Common myeloid progenitor, CD34-positive (primary cell): ENCODE measurements at places on chromosomes 5 and 9.

- DNase-seq = no peak
These were observed 5.8 kb downstream of the TAS2R1 start for GRCh38 chr5:9624196-9624947.

GRCh38 chr9:123657941-123658340, 272.0 kb downstream of the DENND1A start:
- no peak for DNase-seq

- DNase-seq = no peak
These were observed 11.3 kb downstream of the AFAP1L1 start for GRCh38 chr5:149282966-149283332.

DNA sequence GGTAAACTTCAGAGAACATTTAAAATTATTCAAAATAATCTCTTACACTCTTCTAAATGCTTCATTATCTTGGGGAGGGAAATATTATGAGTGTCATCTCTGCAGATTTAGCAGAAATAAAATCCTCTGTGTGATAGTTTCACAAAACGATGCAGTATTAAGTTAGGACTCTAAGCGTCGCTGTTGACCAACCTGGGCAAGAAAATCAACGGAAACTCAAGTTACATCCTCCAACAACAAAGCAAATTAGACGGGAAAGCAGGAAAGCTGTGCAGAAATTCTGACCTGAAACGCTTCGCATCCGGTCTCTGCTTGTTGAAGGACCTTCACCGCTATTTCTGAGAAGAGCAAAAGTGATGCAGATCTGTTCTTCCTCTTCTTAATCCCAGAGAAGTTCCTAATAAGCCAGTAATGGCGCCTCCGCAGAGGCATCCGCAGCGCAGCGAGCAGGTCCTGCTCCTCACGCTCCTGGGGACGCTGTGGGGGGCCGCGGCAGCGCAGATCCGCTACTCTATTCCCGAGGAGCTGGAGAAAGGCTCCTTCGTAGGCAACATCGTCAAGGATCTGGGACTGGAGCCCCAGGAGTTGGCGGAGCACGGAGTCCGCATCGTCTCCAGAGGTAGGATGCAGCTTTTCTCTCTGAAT, at the start of gene PCDHGA6:
Gene PCDHGA6, plus strand, starts transcription at position 219 of the 645 bp plus-strand sequence. Its CDS starts 193 bp downstream, at position 412.
- peak; percentile 44 for DNase-seq

GRCh38 chr5:66012271-66012670, 85.9 kb downstream of the ERBIN start:
- no peak for DNase-seq

DNA sequence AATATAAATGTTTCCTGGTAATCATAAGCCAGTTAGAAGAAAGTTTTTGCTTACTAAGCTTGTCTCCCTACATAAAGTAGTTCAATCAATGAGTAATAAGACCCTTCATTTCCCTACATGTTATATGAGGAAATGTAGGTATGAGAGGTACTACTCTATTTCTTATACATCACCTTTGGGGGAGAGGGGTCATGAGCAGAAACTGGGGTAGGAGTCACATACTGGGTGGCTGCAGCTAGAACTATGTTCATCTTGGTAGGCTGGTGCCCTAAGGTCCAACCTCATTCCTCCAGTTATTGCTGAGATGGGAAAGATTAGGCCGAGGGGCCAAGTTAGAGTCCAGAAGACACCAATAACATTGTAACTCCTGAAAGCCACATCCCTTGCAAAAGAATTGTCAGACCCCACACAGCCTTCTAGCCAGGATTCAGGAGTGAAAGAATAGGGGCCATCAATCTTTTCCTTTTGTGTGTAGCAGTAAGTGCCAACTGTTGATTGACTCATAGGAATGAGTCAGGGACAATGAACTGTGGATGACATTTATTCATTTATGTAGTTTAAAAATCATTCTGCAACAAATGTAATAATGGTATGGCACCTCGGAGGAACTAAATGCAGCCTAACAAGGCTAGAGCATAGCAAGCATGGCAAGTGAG, 21.6 kb upstream of the SREK1 start:
- DNase-seq = no peak

GRCh38 chr9:80707120-80707519, 982.2 kb downstream of the TLE1 start:
- DNase-seq = no peak

GRCh38 chr9:136107155-136107952, 11.3 kb downstream of the TMEM250 start:
- peak; percentile 92 for DNase-seq

DNA sequence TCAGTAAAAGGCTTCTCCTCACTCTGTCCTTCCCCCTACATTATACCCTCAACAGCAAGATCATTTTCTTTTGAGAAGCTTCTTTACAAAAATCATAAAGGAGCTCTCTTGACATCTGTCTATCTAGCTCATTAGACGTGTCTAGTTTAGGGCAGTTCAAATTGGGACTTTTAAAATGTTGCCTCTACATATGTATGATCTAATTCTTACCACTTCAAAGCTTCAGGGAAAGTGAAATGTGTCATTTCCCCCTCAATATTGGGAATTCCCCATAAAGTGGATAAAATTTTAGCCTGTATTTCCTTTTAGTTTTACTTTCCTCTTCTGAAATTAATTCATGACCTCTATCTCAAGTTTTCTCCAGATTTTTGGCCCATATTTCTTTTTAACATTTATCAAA, 323.7 kb downstream of the ARRDC3 start:
- peak; percentile 61 for DNase-seq

DNA sequence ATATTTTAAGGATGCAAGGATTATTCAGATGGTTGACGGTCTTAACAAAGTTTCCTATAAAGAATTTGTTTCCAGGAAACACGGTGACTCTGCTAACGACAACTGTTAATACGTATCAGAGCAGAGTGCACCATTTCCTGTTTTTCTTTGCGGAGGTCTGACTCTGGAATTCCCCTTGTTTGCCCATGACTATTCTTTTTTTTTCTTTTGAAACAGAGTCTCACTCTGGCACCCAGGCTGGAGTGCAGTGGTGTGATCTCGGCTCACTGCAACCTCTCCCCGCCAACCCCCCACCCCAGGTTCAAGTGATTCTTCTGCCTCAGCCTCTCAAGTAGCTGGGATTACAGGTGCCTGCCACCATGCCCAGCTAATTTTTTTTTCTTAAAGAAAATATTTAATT, 115.9 kb downstream of the CDC42SE2 start:
- peak; percentile 97 for DNase-seq

GRCh38 chr5:67795781-67796477, 419.6 kb upstream of the PIK3R1 start:
- DNase-seq = no peak

DNA sequence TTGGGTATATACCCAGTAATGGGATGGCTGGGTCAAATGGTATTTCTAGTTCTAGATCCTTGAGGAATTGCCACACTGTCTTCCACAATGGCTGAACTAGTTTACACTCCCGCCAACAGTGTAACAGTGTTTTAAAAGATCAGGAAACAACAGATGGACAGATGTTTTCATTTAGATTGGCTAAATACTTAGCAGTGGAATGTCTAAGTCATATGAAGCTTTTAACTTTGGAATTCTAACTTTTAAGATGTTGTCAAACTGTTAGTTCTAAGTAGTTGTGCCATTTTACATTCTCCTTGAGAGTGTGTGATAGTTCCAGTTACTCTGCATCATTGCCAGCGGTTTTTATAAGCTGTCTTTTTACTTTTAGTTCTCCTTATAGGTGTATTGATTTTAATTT, 688.8 kb downstream of the SEMA5A start:
- no peak for DNase-seq

GRCh38 chr5:131394128-131394527, 130.3 kb downstream of the CDC42SE2 start:
- no peak for DNase-seq

DNA sequence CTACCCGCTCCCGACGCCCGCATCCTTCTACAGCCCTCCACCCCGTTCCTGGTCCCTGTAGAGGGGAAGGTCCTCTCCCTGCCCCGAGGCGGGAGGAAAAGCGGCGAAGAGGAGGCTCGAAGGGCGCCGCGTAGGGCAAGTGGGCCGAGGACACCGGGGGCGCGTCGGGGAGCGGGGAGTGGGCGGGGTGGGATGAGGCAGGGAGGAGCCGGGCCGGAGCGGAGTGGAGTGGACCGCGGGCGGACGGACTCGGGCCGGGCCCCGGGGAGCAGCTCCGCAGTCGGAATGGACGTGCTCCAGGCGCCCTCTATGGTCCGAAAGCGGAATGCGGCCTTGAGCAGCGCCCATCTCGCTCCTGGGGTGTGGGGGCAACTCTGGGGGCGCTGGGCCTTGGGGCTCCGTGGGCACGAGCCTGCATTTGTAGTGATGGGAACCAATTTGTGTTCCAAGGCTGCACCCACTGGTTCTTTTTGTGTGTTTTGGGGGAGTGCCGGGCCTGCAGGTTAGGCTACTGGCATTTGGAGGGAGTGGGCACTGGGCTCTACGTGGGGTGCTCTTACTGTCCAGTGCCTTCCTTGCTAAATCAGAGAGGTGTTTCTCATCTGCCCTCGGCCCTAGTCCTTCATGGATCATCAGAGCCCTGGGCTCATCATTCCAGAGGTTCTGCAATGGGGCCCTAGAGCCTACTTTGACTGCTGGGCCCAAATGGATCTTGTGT, 7.3 kb downstream of the IRX1 start:
- DNase-seq = no peak

GRCh38 chr5:1771149-1772065, 28.2 kb downstream of the MRPL36 start:
- no peak for DNase-seq

DNA sequence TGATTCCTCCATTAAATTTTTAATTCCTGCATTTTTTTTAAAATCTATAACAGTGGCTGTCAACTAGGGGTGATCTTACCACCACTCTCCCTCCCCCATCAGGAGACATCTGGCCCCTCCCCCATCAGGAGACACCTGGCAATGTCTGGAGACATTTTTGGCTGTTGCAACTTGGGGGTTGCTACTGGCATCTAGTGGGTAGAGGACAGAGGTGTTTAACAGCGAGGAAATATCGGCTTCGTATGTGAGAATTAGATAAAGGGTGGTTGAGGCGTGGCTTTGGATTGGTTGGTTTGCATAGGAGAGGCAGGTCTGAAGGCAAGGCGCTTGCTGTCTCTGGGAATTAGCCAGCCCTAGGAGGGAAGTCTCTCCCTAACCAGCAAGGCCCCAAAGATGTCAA, 10.5 kb downstream of the CDHR2 start:
- DNase-seq = peak; percentile 81

DNA sequence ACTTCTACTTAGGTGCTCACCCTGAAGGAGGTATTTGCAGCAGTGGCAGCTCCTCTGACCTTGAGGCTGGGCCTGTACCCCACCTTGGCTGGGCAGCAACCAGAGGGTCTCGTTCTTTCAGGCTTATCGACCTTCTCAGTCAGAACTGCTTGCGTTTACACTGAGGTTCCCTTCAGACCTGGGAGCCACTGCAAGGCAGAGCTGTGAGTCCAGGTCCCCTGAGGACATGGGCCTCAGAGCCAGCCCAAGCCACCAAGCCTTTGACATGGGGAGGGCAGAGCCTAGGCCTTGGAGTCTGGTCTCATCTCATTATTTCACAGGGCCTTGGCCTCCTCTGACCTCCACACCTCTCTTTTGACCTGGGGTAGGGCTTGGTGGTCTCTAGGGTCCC, 13.7 kb downstream of the ACSL6 start:
- DNase-seq = no peak

- DNase-seq = no peak
These were observed 27.7 kb upstream of the MEIKIN start for GRCh38 chr5:131973089-131973712.
